ENCODE measurements at places on chromosomes 2 and 18. TPM values are rescaled to one million over a fixed set of nuclear protein-coding genes. Genes with fewer than 3 reads are reported as not detected.

DNA sequence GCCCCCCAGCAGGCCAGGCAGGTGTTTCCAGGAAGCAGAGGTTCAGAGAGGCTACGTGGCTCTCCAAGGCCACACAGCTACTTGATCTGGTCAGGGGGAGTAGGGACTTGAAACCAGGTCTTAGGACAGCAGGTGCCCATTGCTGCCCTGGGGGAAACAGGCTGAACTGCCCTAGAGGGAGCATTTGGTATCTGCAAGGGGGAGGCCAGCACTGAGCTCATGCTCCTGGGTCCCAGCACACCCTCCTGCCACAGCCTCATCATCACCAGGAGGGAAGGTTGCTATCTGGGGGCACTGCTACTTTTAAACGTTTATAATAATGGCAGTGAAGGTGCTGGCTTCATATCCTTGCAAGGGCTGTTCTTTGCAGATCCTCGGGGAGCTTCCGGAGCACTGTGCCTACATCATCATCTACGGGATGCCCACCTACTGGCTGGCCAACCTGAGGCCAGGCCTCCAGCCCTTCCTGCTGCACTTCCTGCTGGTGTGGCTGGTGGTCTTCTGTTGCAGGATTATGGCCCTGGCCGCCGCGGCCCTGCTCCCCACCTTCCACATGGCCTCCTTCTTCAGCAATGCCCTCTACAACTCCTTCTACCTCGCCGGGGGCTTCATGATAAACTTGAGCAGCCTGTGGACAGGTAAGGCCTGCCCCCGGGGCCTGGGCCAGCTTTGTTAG, 36.1 kb downstream of the ABCG8 start:
- H3K36me3 ChIP-seq = no peaks in the 10 kb centered on the region
- H3K4me1 ChIP-seq = peaks cover 7% of the 10 kb centered on the region
- no peak overlapping the region for H3K4me3 ChIP-seq
- H3K27me3 ChIP-seq = no peaks in the 10 kb centered on the region
- DNase-seq = no peak
- H3K27ac ChIP-seq = no peak overlapping the region

DNA sequence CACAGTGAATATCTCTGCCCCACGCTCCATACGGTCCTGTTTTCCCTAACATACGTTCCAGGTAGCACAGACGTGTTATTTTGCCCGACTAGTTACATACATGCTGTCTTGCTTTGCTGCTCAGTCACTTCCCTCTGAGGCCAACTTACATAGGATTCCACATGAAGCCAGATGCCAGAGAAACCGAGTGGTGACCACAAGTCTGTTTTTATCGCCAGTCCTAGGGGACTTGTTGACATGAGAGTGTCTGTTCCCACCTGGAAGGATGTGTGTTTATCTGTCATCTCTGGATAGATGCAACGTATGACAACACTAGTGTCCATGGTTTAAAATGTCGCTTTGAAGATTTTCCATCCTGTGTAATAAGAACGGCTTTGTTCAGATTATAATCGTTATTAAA, 32.6 kb downstream of the PMAIP1 start:
- no peak overlapping the region for H3K4me3 ChIP-seq
- no peak overlapping the region for H3K27ac ChIP-seq
- H3K4me1 ChIP-seq = no peaks in the 10 kb centered on the region
- H3K27me3 ChIP-seq = no peaks in the 10 kb centered on the region

- no peak overlapping the region for H3K4me3 ChIP-seq
- no peaks in the 10 kb centered on the region for H3K36me3 ChIP-seq
- no peaks in the 10 kb centered on the region for H3K27me3 ChIP-seq
- DNase-seq = peak; percentile 97
- H3K4me1 ChIP-seq = peaks cover 19% of the 10 kb centered on the region
Measured at GRCh38 chr2:18387441-18388206, 172.8 kb downstream of the RDH14 start.

DNA sequence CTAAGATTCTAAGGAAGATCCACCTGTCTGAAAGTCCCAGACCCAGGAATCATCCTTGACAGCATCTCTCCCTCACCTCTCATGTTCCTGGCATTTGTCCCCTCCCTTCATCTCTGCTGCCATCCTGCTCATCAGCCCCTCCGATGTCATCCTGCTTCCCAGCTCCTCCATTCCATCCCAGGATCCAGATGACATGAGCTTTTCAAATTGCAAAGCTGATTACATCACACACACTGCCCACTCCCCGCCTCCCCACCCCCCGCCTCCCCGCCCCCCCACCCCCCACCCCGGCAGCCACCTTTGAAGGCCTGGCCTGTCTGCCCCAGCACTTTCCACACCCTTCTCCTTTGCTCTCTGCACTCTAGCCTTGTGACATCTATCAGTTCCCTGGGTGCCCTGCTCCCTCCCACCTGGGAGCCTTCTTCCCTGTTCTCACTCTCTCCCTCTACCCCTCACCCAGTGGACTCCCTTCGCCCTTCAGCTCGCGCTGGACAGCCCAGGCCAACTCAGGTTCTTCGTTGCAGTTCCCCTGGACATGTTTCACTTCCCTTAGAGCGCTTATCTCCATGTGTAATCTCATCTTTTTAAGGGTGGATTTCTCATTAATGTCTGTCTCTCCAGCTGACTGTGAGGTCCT, 61.6 kb downstream of the DNMT3A start:
- H3K4me3 ChIP-seq = no peak overlapping the region
- H3K27ac ChIP-seq = no peak overlapping the region
- peaks cover 70% of the 10 kb centered on the region for H3K4me1 ChIP-seq
- no peak for DNase-seq
- H3K36me3 ChIP-seq = peaks cover 17% of the 10 kb centered on the region
- no peaks in the 10 kb centered on the region for H3K27me3 ChIP-seq

GRCh38 chr2:119794237-119794636, 34.5 kb downstream of the PTPN4 start:
- H3K27ac ChIP-seq = no peak overlapping the region
- DNase-seq = no peak
- no peaks in the 10 kb centered on the region for H3K36me3 ChIP-seq
- no peak overlapping the region for H3K4me3 ChIP-seq

Gene KIF5C
- total RNA-seq = 3.3 TPM

Gene DNMT3A
- 17.2 TPM for total RNA-seq

Gene UGT1A5
- not detected for total RNA-seq
